RCC 7860 (cell line): ENCODE measurements at places on chromosomes 11 and 22.

DNA sequence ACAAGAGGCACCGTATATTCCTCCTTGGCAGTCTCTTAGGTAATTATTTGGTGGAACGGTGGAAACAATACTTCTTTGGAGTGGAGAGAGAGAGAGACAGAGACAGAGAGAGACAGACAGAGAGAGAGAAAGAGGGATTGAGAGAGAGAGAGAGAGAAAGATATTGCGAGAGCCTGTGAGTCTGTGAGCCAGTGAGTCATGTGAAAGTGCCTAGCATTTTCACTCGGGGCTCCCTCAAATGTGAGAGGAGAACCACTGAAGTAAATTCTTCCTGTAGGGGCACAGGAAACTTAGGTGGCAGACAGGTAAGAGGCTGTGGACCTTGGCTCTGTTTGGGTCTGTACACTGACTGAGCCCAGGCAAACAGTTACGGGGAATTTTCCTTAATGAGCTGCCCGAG is 31.6 kb upstream of the SNX19 start:
- DNase-seq: no peak

- no peak for DNase-seq
Observed at GRCh38 chr22:47062126-47062525, 299.7 kb downstream of the TBC1D22A start.

DNA sequence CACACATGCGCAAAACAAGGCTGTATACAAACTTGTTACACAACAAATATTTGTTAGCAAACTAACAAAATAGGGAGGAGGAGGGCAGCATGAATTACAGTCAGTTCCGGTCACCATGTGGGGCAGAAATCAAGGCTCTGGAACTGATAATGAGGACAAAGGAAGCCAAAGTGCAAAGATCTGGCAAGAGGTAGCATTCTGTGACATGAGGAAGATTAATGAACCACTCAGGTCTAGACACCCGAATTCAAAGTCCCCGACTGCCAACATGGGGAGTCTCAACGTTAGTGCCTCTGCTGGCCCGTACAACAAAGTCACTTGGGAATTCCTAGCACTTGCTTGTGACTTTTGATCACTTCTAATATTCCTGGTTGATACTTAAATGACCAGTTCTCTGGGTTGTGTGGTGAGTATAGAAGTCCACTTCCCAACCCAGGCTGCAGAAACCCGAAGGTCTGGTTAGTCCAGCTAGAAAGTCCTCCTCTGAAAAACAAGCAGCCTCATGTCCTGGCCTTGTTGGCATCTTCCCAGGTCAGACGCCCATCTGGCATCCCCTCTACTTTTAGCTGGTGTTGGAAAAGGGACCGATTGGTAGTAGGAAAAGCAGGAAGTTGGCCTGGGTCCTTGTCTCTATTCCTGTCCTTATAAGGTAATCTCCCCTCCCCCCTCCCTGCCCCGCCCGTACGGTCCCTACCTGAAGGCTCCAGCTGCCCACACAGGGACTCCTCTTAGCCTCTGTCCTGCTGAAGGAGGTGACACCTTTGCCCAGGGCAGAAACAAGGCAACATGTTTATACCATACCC is 1.6 kb downstream of the SUN2 start:
- DNase-seq: peak; percentile 8

DNA sequence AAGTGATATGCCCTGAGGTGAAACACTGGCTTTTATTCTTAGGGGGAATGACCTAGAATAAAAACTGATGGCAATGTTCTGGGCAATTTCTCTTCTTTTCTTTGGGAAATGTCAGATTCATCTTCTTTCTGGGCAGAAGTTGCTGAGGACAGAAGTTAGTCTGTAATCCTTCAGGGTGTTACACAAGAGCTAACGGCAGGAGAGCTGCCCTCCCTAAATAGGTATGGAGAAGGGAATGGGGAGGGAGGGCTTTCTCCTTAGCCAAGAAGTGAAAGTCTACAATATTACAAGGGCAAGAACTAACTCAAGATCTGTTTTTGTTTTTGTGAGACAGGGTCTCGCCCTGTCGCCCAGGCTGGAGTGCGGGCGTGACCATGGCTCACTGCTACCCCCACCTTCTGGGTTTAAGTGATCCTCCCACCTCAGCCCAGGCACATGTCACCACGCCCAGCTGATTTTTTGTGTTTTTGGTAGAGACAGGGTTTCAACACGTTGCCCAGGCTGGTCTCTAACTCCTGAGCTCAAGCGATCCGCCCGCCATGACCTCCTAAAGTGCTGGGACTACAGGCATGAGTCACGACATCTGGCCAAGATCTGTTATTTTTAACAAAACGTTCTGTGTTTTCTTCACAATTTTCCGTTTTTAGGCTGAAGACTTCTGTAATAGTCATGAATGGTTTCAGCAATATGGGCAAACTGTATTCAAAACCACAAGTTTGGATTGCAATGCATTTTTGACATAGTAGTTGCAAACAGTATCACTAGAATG is 7.2 kb downstream of the PIWIL4 start:
- no peak for DNase-seq

GRCh38 chr11:33709466-33709865 is 8.8 kb upstream of the C11orf91 start:
- no peak for DNase-seq

DNA sequence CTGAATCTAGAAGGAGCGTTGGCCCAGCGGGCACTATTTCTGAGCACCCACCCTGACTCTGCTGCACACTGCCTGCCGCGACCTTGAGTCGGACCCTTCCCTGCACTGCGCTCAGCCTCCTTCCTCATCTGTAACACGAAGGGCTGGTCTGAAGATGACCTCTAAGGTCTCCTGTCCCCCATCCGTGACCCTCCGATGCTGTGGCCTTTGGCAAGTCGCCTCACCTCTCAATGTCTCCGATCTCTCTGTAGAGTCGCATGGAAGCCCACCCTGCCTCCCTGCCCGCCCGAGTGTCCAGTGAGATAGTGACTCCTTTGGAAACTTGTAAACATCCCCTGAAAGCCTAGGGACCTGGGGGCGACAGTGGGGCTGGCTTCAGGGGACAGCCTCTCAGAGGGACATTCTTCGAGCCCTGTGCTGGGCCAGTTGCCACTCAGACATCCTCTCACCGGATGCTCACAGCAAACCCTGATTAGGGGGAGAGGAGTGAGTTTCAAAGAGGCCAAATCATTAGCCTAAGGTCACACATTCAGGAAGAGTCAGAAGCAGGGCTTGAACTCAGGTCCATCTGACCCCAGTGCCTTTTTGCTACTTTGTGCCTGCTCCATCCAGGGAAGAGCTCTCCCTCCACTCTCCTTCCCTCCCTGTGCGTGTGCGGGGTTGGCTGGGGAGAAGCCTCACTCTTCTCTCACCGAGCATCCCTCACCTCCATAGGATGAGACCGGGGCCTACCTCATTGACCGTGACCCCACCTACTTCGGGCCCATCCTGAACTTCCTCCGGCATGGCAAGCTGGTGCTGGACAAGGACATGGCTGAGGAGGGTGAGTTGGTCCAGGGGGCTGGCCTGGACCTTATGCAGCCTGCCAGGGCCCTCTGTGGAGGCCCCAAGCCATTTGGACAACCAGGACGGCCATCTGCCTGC is 1.1 kb downstream of the KCTD17 start:
- no peak for DNase-seq

DNA sequence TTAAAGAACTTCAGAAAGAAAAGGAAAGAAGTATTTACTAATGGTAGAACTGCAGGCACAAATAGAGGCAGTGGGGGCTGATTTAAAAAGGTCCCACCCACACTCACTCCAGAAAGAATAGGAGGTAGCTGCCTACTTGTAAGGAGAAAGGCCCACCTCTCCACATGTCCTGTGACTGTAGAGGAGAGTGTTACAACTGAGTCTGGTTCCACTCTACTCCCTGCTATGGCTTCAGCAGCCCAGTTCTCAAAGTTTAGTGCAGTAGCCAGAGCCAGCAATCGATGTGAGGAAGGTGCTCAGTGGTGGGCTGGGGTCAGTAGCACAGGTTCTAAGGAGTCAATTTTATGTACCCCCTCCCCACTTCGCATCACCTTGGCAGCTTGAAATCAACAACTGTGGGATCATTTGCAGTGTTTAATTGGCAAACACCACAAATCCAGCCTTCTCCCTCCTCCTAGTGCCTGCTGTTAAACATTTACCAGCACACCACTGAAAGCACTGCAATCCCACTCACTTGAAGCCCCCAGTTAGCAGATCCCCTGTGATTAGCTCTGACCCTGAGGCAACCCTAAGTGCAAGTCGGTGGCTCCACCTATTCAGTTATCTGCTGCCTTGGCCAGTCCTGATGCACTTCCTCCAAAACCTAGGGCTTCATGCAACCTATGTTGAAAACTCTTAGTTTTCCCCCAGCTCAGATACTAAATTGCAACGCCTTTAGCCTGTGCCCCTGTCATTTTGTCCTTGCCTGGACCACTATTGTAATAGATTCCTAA is 146.6 kb downstream of the BBOX1 start:
- DNase-seq: no peak

DNA sequence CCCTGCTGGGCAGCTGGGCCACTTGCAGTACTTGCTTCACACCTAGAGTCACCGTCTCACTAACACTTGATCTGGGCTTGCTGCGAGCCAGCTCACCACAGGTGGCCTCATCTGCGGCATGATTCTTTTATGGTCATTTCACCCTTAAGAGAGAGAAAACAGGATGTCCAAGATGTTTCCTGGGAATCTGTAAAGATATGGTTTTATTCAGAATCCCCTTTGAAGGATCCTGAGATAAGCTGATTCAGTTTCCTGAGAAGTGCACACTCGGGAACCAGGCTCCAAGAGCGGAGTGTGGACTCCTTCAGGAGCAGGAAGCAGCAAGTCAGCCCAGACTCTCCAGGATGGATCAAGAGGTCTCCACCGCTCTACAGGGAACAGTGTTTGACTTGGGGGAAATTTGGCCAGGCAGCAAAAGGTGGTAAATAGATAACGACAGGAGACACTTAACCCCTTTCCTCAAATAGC is 21.8 kb upstream of the TP53AIP1 start:
- no peak for DNase-seq
